ENCODE measurements at places on chromosomes 13 and 19.

DNA sequence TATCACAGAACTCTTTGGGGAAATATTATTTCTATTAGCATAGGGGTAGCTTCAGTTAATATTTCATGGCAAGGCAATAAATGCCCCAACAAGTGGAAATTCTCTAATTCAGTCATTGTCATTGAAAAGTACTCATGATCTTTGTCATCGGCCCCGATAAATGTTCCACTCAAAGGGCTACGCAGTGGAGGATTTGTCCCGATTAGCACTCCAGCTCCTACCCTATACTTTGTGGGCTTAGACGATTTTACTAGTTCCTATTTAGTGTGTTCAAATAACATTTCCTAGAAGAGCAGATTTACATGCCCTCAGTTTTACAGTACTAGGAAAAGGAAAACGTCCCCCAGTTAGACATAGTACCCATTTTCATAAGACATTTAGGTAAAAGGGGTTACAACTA, 38.0 kb upstream of the ATP12A start:
- no peak for DNase-seq

GRCh38 chr13:19070398-19070735, 111.3 kb downstream of the TUBA3C start:
- no peak for DNase-seq

DNA sequence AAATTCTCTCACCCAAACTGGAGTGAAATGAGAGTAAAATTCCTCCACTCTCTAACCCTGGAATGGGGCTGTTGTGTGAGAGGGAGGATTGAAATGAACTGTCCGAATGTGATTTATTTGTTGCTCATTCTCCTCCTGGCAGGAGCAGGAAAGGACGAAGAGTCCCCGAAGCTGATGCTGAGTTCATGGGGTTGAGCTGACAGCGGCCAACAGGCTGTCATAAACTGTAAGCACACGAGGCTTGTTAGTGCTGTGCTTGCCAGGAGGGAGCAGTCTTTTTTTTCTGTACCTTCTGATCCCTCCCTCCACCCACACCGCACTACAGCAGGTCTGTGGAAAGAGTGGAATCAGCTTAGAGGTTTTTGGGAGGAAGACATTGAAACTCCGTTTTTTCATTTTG, 33.1 kb upstream of the ZNF331 start:
- DNase-seq: no peak

GRCh38 chr13:27663947-27664346, 42.3 kb downstream of the POLR1D start:
- DNase-seq: no peak

GRCh38 chr19:5225486-5226345, 114.9 kb downstream of the PTPRS start:
- no peak for DNase-seq

DNA sequence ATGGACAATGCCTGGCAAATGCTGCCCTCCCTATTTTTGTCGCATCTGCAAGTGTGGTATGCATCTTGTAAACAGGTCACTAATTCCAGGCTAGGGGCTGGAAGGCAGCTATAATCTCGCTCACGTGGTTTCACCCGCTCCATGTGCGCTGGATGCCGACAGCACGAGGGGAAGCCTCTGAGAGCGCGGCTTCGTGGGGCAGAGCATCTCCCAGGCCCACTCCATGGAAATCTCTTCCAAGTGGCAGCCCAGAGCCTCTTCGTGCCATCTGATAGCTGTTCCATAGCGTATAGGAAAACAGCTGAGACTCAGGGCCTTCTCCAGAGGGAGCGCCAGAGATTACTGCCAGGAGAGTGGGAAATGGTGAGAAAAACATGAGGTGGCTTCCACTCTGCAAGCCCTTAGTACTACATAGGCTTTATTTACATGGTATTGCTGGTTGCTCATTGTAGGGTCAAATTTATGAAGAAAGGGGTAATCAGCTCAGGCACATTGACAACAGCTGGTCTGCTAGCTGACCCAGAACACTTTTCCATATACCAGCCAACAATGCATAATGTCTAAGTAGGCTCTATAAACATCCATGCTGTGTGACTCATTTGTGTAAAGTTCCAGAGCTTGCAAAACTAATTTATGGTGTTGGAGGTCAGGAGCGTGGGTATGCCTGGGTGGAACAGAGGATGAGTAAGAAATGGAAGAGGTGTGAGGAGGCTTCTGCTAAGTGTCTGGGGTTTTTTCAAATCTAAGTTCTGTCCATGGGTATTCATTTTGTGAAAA, 165.2 kb downstream of the SHISA2 start:
- no peak for DNase-seq

DNA sequence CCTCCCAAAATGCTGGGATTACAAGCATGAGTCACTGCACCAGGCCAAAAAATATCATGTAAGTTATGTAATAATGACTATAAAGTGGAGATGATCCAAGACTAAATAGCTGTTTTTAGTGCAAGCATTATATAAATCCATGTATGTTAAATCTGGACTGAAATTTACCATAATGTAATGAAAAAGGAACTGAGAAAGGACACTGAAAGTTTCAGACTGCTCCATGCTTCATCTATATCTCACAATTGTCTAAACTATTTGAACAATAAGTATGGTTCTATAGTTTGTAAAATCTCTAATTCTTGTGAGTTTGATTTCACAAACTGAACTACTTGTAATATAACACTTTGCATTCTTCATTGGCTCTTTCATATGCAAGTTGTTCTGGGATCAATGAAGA, 2299.5 kb downstream of the PCDH9 start:
- no peak for DNase-seq

GRCh38 chr19:45506989-45507871, at the start of gene VASP:
VASP (plus strand) TSS chr19:45507479; CDS start chr19:45507772, 293 bp downstream.
- DNase-seq: peak; percentile 54

DNA sequence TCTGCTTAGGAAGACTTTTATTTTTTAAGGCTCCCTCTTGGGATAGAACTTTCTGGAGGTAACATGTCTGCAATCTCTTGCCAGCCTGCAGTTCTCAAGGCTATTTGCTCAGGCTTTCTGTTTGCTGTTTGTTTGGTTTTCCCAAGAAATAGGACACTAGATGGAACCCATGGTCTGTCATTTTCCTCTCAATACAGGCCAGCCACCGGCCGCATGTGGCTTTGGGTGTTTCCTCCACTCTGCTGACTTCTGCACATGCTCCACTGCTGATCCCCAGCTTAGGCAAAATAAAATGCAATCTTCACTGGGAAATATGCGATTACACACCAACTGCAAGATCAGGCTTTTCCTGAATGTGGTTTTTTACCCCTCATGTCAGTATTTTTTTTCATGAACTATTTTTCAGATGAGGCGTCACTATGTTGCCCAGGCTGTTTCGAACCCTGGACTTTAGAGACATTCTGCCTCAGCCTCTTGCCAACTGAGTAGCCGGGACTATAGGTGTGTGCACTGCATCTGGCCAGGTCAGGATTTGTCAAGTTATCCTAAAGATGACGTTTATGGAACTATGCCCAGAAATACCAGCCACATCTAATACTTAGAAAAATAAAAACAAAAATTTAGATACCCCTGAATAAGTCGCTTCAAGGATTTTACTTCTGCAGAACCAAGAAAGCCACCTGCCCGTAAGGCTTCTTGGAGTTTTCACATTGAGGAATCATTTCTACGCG, 94.3 kb upstream of the PABPC3 start:
- no peak for DNase-seq

- no peak for DNase-seq
Measured at GRCh38 chr13:59706101-59706976, 457.4 kb downstream of the DIAPH3 start.

GRCh38 chr19:35284153-35285094, 2.1 kb downstream of the HAMP start:
- no peak for DNase-seq

- no peak for DNase-seq
Measured at GRCh38 chr13:46354156-46355087, 32.6 kb downstream of the RUBCNL start.

DNA sequence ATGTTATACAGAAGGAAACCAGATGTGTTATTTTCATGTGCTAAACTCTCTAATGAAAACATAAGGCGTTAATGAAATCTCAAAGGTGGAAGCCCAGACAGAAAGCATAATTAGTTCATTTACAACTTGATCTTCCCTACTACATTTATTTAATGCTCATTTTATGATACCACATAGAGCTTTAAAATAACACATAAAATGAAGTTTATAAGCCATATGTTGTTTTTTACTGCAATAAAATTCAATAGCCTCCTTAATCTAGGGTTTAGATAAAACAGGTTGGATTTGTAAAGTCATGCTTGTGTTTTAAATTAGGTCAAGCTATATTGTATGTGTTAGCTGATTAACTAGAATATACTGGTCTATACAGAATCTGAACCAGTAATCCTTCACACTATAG, 81.2 kb downstream of the TNFRSF19 start:
- no peak for DNase-seq

- DNase-seq: no peak
Measured at GRCh38 chr19:39825093-39825463, 8.9 kb downstream of the DYRK1B start.

DNA sequence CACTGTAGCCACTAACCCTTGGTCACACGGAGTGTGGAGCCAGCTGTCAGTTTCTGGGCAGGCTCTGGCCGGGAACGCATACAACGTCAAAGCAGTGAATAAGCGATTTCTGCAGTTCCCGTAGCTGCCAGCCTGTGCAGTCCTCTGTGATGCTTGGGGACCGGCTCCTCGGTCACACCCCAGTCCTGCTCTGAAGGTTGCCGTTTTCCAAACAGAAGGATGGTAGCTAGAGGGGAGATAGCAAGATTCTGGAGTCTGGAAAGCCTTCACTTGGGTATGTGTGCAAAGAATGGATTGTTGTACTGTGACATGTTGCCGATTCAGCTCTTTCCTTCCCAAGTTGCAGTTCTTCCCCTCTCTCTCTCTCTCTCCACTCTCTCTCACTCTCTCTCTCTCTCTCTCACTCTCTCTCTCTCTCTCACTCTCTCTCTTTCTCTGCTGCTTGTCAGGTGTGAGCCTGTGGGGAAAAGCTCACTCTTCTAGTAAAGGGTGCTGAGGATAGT, 38.7 kb upstream of the C1QTNF9 start:
- DNase-seq: no peak

DNA sequence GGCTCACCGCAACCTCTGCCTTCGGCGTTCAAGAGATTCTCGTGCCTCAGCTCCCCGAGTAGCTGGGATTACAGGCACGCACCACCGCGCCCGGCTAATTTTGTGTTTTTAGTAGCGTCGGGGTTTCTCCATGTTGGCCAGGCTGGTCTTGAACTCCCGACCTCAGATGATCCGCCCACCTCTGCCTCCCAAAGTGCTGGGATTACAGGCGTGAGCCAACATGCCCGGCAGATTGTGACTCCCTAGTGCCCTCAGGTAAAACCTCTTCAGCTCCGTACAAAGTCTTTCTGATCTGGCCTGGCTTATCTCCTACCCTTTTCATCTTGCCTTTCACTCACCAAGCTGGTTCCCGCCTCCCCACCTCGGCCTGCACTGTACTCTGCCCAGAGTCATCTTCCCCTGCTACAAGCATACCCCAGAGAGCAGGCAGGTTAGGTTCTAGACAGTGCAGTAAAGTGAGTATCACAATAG, 15.0 kb downstream of the BICRA start:
- DNase-seq: no peak

GRCh38 chr13:43573361-43573740, 213.4 kb downstream of the ENOX1 start:
- no peak for DNase-seq

DNA sequence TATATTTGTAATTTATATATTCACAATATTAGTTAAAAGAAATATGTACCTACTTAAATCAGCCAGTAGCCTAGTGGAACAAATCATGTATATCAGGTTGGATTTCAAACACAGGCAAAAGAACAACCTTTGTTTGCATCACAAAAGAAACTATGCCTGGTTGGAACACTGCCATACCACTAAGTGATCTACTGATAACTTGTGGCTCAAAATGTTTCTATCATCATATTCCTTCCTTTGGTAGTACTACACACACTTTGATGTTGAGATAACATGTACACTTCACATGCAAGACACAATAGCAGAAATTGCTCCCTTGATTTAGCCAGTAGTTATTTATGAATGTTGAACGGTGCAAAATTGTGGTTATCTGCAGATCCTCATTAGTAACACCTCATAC, 146.0 kb upstream of the GPC6 start:
- no peak for DNase-seq

GRCh38 chr13:80265348-80265747, 75.6 kb downstream of the SPRY2 start:
- DNase-seq: no peak

- no peak for DNase-seq
Measured at GRCh38 chr19:20453425-20453935, 112.1 kb downstream of the ZNF737 start.

DNA sequence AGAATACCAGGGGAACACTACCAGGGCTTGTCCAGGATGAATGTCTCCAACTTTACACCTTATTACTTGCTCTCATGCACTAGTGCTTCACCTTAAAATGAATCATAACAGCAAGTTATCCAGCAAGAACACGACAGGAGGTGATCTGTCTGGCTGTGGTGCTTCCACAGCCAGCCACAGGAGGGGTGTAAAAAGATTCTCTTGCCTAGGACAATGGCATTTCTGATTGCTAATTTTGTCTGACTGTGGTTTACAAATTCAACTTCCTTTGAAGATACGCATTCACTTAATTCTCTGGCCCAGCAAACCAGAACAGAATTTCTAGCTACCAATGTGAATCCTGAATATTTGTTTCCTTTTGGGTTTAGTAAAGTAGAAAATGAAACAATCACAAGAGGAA, 23.1 kb upstream of the COG3 start:
- no peak for DNase-seq

GRCh38 chr13:107809125-107809524, 406.2 kb downstream of the LIG4 start:
- DNase-seq: no peak

- no peak for DNase-seq
Measured at GRCh38 chr13:22082030-22082429, 411.2 kb downstream of the FGF9 start.

- no peak for DNase-seq
Measured at GRCh38 chr19:57709616-57710015, 612 bp upstream of the ZNF154 start.

DNA sequence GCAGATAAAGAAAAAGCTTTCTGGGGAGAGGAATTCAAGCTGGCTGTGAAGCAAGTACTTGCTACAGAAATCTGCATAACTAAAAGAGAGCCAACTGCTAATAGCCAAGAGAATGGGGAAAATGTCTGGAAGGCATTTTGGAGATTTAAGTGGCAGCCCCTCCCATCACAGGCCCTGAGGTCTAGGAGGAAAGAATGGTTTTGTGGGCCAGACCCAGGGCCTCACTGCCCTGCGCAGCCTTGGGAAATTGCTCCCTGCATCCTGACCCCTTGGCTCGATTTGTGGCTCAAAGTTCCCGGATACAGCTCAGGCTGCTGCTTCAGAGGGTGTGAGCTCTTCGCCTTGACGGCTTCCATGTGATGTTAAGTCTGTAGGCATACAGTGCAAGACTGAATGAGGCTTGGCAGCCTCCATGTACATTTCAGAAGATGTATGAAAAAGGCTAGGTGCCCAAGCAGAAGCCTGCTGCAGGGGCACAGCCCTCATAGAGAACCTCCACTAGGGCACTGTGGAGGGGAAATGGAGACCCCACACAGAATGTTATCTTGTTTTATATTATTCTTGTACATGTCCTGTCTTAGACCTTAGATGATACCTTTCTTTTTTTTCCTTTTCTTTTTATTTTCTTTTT, 34.4 kb downstream of the MZT1 start:
- no peak for DNase-seq

GRCh38 chr13:107238262-107238981, 670.5 kb upstream of the ARGLU1 start:
- DNase-seq: no peak

Data from DMS 273 treated with DMSO at 0.1 percent for 48 hours (cell line).